Right renal pelvis (tissue), 4 donors: ENCODE measurements at places on chromosomes 6 and 20. TPM values are rescaled to one million over a fixed set of nuclear protein-coding genes. Genes with fewer than 3 reads are reported as not detected.
A peak's percentile ranks its signal among the peaks of the same experiment; 100 is the strongest.

Gene SLC32A1
- 1.4 TPM for polyA plus RNA-seq

Gene CGA
- polyA plus RNA-seq = not detected

- DNase-seq = no peak
Observed at GRCh38 chr20:13262671-13263360, 41.7 kb downstream of the ISM1 start.

- DNase-seq = no peak
Observed at GRCh38 chr6:83031689-83032088, 34.0 kb downstream of the UBE3D start.

DNA sequence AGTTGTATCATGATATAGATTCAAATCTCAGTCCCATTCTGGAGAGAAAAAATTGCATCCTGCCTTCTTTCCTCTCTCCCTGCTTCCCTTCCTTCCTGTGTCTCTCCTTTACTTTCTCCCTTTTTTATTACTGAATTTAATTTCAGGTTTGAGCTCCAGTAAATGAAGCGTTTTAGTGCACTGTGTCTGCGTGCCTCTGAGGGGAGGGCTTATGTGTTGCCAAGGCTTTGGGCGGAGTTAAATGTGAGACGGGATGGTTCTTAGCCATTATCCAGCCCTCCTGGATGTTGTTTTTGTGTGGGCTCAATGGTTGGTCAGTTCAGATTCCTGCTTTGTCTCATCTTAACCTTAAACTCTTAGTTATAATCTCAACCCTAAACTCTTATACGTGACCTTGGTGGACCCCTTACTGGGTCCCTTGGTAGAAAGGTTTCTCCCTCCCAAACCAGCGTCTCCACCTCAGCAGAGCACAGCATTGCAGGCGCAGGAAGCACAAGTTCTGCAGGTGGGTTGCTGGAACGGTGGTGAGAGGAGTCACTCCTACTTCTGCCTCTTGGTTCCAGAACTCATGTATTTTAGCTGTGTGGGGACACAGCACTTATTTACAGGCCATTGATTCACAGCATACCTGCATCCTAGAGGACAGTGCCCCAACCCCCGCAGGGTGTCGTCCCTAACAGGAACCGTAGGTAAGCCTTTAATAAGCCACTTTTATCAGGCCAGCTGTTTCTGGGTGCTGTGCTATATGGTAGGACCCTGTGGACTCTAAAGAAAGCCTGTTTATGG lies 68.5 kb downstream of the DNAH8 start:
- no peak for DNase-seq

DNA sequence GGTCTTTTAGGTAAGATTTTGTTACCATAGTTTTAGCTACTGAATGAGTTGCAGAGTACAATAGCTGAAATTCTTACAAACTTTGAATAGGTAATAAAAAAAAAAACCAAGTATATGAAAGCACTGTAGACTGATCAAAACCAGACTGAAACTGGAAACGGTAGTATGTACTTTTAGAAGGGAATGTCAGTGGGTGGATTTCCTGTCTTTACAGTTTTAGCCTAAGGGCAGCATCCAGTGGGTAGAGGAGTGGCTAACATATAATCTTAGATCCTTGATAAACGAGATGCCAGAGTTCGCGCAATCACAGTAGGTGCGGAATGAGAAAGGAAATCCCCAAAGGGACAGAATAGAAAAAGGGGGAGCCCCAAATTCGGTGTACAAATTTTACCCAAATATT lies 385.9 kb upstream of the RUNX2 start:
- no peak for DNase-seq

Gene FNDC1
- polyA plus RNA-seq = 7.6 TPM

DNA sequence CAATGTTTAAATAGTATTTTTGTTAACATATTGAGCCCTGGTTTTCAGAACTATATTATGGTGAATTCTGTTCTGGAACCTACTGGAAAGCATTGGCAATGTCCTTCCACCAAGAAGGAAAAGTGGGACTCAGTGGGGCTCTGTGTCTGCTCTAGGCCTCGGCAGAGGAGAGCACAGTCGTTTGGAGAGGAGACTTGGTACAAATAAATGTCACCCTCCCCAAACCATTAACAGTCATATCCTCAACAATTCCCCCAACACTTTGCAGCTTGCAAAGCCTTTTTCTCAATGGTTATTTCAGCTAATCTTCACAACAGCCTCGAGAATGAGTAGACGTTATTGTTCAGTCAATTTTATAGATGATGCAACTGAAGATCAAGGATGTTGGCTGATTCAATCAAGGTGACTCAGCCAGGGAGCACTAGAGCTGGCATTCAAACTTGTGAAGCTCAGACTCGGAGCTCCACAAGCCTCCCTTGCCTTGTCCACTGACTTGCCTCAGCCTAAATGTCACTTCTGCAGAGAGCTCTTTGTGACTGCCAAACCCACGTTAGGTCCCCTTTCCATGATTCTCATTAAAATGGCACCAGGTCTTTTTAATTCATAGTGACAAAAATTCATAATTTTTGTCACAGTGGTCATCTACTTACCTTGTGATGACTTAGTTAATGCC lies 60.6 kb downstream of the TOX2 start:
- no peak for DNase-seq

DNA sequence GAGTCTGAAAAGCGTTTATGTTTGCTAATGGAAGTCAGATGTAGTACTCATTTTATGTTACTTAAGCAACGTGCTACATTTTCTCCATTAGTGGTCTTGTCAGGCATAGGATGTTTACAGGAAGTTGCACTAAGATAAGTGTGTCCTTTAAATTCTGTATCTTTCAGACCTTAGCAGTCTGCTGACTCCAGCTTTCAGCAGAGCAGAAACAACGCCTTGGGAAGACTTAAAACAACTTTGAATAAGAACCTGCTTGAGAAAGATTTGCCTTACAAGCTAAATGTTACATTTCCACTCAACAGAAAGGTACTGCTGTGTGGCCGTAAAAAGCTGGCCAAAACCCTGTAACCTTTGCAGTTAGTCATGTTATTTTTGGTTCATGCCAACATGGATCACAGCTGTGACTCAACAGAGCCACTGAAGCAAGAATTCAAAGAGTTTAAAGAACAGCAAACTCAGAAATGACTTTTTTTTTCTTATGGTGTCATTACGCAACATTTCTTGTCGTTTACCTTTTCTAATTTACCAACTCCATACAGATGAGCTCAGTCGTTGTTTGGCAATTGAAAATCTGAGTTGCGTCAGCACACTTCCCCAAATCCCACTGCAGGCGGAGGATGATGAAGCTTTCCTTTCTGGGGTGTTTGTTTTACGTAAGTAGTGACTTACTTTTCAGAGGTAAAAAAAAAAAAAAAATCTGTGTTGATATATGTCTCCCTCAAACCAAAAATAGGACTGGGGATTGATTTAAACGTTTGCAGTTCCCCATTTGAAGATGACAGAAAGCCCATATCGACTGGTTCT lies 27.9 kb upstream of the BMP6 start:
- DNase-seq = no peak

Gene PSORS1C1
- polyA plus RNA-seq = not detected

DNA sequence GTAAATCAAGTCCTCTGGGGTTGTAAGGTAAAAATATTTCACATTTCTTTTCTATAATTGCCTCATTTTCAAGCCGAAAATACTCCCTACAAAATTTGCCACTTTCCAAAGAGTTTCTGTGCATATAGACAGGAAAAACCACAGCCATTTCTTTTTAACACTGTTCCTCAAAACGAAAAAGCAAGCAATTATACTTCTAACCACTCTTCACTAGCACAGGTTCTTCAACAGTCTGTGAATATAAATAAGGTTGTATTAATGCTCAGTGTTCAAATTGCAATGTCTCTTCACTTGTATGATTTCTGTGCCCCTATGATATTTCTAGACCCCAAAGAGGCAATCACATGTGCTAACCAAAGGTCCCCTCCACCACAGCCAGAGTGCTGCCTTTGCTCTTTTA lies 206.0 kb downstream of the SIM1 start:
- no peak for DNase-seq

Gene BHLHE23
- polyA plus RNA-seq = not detected

GRCh38 chr6:72552938-72553337 lies 68.9 kb upstream of the KCNQ5 start:
- DNase-seq = no peak

DNA sequence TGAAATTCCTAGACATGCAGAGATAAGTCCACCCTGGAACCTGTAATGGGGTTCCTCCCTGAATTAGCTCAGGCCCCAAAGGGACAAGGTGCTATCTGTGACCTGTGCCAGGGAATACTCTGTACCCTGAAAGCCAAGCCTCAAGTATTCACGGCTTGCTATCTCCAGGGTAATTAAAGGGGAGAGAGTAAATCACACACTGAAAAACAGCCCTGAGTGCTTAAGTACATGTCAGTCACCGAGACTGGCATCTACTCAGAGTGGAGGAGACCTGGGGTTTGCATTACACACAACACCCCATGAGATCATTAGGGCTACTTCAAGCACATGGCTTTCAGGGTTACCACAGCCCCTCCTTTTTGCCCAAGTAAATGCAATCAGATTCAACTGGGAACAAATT lies 188.1 kb downstream of the CD83 start:
- DNase-seq = no peak

GRCh38 chr6:52263709-52264540 lies 19.6 kb upstream of the IL17F start:
- DNase-seq = peak; percentile 37

DNA sequence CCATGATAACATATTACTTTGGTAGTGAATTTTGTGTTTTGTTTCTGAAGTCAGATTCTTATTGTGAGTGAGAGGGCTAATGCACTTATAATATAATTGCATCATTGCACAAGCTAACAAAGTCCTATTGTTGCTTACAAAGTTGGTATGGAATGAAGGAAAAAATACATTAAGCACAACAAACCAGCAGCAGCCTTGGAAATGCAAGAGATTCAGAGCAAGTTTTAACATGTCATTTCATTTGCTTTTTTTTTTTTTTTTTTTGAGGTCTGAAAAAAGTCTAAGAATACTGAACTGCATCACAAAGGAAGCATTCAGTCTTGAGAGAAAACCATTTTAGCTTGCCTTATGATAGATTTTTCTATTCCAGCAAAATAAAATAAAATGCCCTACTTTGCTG lies 57.6 kb downstream of the PLCB4 start:
- DNase-seq = no peak

DNA sequence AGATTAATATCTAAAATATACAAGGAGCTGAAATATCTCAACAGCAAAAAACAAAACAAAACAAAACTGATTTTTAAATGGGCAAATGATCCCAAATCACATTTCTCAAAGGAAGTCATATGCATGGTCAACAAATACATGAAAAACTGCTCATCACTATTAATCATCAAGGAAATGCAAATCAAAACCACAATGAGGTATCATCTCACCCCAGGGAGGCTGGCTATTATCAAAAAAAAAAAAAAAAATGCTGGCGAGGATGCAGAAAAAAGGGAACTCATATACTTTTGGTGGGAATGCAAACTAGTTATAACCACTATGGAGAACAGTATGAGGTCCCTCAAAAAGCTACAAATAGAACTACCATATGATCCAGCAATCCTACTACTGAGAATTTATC lies 34.6 kb downstream of the REPS1 start:
- no peak for DNase-seq

Gene CTSA
- 137 TPM for polyA plus RNA-seq

- no peak for DNase-seq
Observed at GRCh38 chr6:112118034-112118433, 30.6 kb downstream of the FAM229B start.

- DNase-seq = no peak
Observed at GRCh38 chr6:133814238-133814637, 74.7 kb upstream of the TCF21 start.

DNA sequence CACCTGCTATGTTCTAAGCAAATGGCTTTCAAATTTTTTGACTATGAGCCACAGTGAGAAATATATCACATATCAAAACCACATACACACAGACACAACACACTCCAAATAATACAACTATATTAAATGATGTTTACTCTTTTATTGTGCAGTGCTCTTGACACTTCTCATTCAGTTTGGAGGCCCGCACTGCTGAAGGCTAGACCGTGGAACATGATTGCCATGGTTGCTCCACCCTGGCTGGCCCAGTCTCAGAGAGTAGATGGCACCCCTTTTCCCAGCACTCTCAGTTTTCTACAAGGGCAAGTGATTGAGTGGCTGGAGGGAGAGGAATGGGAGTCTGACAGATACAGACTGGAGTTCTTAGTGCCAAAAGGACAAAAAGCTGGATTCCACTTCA lies 86.9 kb downstream of the SH3BGRL2 start:
- DNase-seq = no peak

- DNase-seq = no peak
Observed at GRCh38 chr20:17935186-17935585, 33.4 kb downstream of the SNX5 start.

Gene CHMP4B
- polyA plus RNA-seq = 108 TPM

GRCh38 chr6:100426241-100426640 lies 38.5 kb downstream of the SIM1 start:
- no peak for DNase-seq

DNA sequence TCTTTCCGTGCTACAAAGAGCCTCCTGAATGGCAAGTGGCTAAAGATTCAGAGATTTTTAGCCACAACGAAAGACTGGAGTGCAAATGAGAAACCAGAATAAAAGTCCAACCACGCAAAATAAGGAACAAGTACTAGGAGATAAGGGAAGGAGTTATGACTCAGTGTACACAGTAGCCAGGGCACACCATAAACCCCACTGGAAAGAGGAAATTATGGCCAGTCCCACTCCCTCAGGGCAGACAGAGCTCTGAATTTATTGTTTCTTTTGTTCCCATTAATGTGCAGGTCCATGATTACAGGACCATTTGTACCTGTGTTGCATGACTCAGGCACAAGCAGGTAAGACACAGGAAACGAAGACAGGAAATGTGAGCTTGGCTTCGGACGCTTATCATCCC lies 150.3 kb upstream of the PREP start:
- DNase-seq = no peak

GRCh38 chr6:14211562-14211942 lies 94.0 kb downstream of the CD83 start:
- DNase-seq = no peak

Gene ZSCAN16
- polyA plus RNA-seq = 9.0 TPM

- DNase-seq = no peak
Observed at GRCh38 chr6:6494677-6495076, 93.8 kb upstream of the LY86 start.
